ENCODE measurements at places on chromosomes 12 and 14.

GRCh38 chr14:96734076-96734622 is 63.0 kb upstream of the VRK1 start:
- DNase-seq, result no peak

DNA sequence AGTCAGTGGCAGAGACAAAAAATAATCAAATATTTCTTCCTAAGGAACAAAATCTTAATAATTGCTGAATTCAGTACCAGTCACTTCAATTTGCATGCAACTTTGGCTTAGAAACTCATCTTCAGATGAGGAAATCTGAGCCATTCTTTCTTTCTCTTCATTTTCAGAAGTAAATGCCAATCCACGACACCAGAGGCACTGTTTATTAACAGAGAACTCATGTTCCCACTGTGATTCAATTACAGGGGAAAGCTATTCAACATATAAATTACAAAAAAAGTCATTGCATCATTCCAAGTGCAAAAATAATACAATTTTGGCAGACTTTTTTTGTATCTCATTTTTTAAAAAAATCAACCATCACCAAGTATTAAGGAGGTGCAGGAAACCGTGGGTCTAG is 816.1 kb upstream of the TMEM132C start:
- DNase-seq, result no peak

GRCh38 chr12:119114294-119114693 is 64.4 kb upstream of the HSPB8 start:
- DNase-seq, result no peak

DNA sequence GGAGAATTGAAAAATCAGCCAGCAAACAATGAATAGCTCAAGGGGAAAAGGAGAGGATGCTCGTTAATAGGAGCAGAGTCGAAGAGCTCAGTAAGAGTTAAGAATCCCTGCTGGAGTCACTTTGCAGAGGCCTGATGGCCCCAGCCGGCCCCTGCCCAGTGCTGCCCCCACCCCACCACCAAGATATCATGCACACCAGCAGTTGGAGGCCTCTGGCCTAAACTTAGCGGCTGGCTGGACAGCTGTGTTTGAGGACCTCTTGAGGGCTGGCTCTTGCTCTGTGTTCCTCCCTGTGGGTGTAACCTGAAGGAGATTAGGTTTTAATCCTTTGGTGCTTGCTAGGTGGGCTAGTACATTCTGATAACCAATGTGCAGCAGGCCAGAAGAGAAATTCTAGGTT is 142.0 kb downstream of the PLXNC1 start:
- no peak for DNase-seq

GRCh38 chr12:102314821-102315220 is 117.2 kb upstream of the PMCH start:
- DNase-seq, result no peak

GRCh38 chr14:61260939-61261776 is 20.0 kb downstream of the TMEM30B start:
- DNase-seq, result no peak

- DNase-seq, result no peak
Observed at GRCh38 chr12:16587110-16587453, 18.9 kb downstream of the LMO3 start.

Data from stimulated activated CD4-positive, alpha-beta T cell treated with anti-CD3 and anti-CD28 coated beads, Interleukin-15, amount 100 ng/mL, for 1 hour (primary cell).